ENCODE measurements at places on chromosomes 3 and 15. TPM values are rescaled to one million over a fixed set of nuclear protein-coding genes. Genes with fewer than 3 reads are reported as not detected.

IGF2BP2 gene
- 141 TPM for total RNA-seq

ZPLD1 gene
- total RNA-seq = 0.14 TPM

TMEM40 gene
- total RNA-seq = 0.86 TPM

BCL2A1 gene
- total RNA-seq = 1.3 TPM

EPHA6 gene
- total RNA-seq = 0.22 TPM

C3orf20 gene
- under 0.01 TPM for total RNA-seq

KNL1 gene
- 63.7 TPM for total RNA-seq

Data from placental pericyte (primary cell).